ENCODE measurements at places on chromosomes 2 and 18.

GRCh38 chr2:210844016-210844415 is 287.6 kb downstream of the CPS1 start:
- H3K27ac ChIP-seq, result no peak overlapping the region
- no peak for DNase-seq
- no peak overlapping the region for H3K4me3 ChIP-seq
- H3K36me3 ChIP-seq, result no peaks in the 10 kb centered on the region
- no peaks in the 10 kb centered on the region for H3K4me1 ChIP-seq
- H3K27me3 ChIP-seq, result no peaks in the 10 kb centered on the region

DNA sequence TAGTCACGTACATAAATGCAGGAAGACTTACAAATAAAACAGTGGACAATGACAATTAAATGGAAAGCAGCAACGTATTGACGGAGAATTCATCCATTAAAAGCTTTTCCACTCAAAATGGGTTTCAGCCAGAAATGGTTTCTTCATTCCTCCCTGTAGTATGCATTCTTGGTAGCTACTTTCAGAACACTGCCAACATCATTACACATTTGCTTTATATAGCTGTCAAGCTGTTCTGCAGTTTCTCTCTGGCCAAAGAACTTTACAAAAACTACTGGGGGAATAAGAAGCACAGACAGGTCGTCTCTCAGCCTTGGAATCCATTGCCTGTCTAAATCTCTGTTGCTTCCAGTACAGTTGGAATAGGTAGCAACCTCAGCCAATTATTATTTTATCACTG is 84.1 kb upstream of the NCKAP5 start:
- H3K4me1 ChIP-seq, result peaks cover 7% of the 10 kb centered on the region
- peak; percentile 76 for DNase-seq
- H3K27ac ChIP-seq, result no peak overlapping the region
- H3K27me3 ChIP-seq, result no peaks in the 10 kb centered on the region

GRCh38 chr2:57886161-57886786 is 160.3 kb upstream of the VRK2 start:
- H3K36me3 ChIP-seq, result no peaks in the 10 kb centered on the region
- DNase-seq, result no peak
- H3K4me3 ChIP-seq, result no peak overlapping the region
- H3K27me3 ChIP-seq, result no peaks in the 10 kb centered on the region
- no peak overlapping the region for H3K27ac ChIP-seq
- H3K4me1 ChIP-seq, result peaks cover 3% of the 10 kb centered on the region

- no peak for DNase-seq
- H3K36me3 ChIP-seq, result no peaks in the 10 kb centered on the region
- no peak overlapping the region for H3K4me3 ChIP-seq
- H3K4me1 ChIP-seq, result peaks cover 9% of the 10 kb centered on the region
Observed at GRCh38 chr2:239256350-239256743, 144.5 kb downstream of the HDAC4 start.

DNA sequence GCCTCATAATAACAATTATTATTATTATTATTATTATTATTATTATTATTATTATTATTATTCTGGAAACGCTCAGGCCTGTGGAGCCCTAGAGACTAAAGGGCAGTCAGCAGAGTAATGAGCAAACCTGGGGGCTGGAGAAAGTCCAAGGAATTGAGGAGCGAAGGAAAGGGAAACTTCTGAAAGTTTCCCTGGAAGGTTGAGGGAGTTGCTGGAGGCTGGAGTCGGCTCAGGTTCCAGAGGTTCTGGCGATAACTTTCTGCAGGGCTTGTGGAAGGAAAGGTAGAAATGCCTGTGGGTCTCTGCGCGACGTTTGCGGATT is 9.2 kb downstream of the POU3F3 start:
- H3K27me3 ChIP-seq, result peaks cover 34% of the 10 kb centered on the region
- H3K4me3 ChIP-seq, result peak overlapping the region; percentile 30
- no peaks in the 10 kb centered on the region for H3K36me3 ChIP-seq
- H3K27ac ChIP-seq, result peak overlapping the region; percentile 23
- peaks cover 17% of the 10 kb centered on the region for H3K4me1 ChIP-seq

DNA sequence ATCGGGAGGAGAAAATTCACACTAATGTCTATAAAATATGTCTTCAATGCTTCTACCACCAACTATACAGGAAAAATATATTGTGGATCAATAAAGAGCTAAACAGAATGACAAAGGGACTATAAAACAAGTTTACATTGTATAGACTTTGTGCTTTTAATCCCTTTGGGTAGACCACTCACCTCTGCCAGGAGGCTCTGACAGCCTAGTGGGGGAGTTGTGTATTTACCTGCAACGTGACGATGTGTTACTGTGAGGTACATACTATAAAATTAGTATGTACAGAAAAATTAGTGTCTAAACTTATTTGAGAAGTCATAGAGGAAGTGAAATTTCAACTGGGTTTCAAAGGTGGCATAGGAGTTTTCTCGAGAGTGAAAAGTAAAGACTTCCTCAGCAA is 243.3 kb upstream of the REG3G start:
- H3K4me1 ChIP-seq, result peaks cover 2% of the 10 kb centered on the region
- H3K27ac ChIP-seq, result no peak overlapping the region
- no peak for DNase-seq
- no peak overlapping the region for H3K4me3 ChIP-seq
- no peaks in the 10 kb centered on the region for H3K36me3 ChIP-seq

DNA sequence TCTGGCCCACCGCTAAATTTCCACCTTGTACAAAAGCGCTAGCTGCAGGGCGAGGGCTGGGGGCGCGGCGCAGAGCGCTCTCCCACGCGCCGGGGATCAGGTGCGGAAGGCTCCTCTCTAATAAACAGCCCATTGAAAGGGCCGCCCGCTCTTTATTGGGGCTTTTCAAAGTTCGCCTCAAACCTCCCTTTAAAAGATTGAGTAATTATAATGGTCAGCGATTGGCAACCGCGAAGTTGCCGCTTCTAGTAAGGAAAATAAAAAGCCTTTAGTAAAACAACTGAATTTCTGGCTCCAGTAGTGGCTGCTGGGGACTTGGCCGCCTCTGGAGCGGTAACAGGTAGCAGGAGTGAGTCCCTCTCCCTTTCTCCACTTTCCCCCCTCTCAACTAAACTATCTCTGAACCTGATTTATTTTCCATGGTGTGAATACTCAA is 755 bp downstream of the NEUROD1 start:
- no peaks in the 10 kb centered on the region for H3K36me3 ChIP-seq
- no peak overlapping the region for H3K27ac ChIP-seq
- H3K4me1 ChIP-seq, result peaks cover 11% of the 10 kb centered on the region

DNA sequence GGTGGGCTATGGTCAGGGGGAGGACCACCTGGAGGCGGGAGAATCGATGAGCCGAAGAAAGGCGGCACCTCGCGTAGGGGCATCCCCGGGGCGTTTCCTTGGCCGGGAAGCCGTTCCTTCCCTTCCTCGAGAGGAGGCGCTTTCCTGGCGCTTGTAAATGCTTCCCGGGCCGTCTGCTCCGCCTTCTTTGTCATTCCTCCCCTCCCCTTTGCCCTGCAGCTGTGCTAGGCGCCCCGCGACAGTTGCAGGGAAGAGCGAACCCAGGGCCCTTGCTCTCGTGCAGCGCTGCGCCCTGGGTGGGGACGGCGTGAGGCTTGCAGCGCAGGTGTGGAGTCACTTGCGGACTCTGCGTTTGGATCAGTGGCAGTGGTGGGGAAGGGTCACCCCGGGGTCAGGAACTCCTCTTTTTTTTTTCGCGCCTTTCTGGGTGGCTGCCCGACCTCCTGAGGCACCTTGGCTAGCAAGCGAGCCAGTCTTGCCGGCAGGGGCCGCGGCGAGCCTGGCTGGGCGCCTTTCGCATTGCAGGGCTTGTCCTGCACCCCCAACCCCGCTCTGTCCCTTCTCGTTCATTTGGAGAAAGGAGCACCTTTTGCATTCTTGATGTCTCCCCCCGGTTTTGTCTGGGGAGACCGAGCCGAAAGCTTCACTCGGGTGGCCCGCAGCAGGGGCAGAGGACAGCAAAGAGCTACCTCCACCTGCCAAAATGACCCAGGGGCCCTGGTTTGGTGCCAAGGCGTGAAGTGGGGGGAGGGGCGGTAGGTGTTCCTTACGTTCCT is 858 bp downstream of the KCNS3 start:
- peaks cover 29% of the 10 kb centered on the region for H3K27me3 ChIP-seq
- H3K4me3 ChIP-seq, result peak overlapping the region; percentile 66
- no peaks in the 10 kb centered on the region for H3K36me3 ChIP-seq
- H3K4me1 ChIP-seq, result peaks cover 6% of the 10 kb centered on the region

DNA sequence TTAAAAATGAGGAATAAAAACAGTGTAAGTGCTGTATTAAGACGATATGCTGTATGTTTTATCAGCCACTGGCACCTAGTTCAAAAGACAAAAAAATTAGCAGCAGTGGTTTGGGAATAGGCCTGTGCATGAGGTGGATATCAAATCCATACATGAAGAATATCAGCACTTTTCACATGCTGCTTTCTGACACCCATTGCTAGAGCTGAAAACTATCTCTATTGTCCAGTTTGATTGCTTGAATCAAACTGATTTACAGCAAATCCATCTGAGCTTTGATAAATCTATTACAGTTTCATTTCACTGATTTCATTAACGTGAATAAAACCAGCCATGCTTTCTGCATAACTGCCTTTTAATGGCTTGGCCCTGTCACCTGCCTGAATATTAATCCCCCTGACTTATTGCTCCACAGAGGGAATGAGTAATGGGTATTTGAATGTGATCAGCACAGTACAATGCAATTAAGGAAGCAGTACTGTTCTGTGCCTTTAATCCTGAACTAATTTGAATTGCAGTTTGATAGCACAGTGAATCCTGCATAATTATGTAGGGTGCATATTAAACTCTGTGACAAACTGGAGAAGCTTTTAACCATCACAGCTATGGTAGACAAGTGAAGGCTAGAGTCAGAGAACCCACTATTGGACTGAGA is 154.0 kb downstream of the GPD2 start:
- no peaks in the 10 kb centered on the region for H3K27me3 ChIP-seq
- no peak overlapping the region for H3K4me3 ChIP-seq
- no peaks in the 10 kb centered on the region for H3K36me3 ChIP-seq
- no peak overlapping the region for H3K27ac ChIP-seq

DNA sequence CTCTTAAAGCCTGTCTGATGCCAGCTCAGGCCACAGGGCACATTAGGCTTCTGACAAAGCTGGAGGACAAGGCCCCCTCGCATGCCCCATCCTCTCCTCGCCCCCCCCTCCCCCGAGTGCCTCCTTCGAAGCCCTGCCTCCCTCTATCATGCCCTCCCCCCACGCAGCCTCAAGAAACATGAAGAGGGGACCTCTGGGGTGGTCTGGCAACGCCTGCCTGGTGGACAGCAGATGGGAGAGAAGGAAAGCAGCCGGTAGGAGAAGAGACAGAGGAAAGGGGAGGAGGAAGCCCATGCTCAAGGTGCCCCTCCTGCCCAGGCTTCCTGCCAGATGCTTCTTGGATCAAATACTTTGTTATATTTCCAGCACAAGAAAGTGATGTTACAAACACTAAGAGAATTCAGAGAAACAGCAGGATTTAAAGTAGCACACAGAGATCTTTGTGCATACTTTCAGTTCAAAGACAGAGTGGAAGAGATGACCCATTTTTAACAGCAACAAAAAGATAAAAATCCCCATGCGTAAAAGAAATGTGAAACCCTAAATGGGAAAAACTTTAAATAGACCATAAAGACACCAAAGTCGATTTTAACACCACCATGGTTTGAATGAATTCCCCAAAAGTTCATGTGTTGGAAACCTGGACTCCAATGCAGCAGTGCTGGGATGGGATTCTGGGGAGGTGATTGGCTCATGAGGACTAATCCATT is 19.0 kb downstream of the BOK start:
- H3K27ac ChIP-seq, result no peak overlapping the region
- DNase-seq, result peak; percentile 29
- no peaks in the 10 kb centered on the region for H3K4me1 ChIP-seq

GRCh38 chr2:113174376-113174750 is 592 bp downstream of the PSD4 start:
- H3K4me1 ChIP-seq, result no peaks in the 10 kb centered on the region
- no peak overlapping the region for H3K4me3 ChIP-seq
- no peak for DNase-seq
- no peak overlapping the region for H3K27ac ChIP-seq

DNA sequence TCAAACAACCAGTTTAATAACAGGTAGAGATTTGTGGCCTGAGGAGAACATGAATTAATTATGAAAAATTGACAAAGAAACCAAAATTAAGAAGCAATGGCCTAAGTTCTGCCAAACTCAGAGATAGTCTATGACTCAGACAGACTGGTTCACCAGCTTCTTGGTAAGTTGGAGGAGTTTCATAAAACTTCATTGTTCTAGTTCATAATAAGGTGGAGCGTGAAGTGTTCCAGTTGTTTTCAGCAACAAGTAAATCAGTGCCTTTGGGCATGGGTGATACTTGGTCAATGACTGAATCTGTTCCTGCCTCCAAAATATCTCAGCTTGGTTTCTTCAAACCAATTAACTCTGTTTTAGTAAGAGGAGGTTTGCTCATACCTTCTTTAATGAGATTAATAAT is 40.0 kb downstream of the SLC40A1 start:
- H3K4me3 ChIP-seq, result no peak overlapping the region
- no peaks in the 10 kb centered on the region for H3K36me3 ChIP-seq
- no peaks in the 10 kb centered on the region for H3K27me3 ChIP-seq
- H3K4me1 ChIP-seq, result no peaks in the 10 kb centered on the region
- H3K27ac ChIP-seq, result no peak overlapping the region

- H3K36me3 ChIP-seq, result no peaks in the 10 kb centered on the region
- H3K27ac ChIP-seq, result peak overlapping the region; percentile 51
- no peak overlapping the region for H3K4me3 ChIP-seq
- peaks cover 11% of the 10 kb centered on the region for H3K4me1 ChIP-seq
- DNase-seq, result peak; percentile 72
- H3K27me3 ChIP-seq, result no peaks in the 10 kb centered on the region
Observed at GRCh38 chr2:189327879-189328847, 113.1 kb upstream of the WDR75 start.

- no peak overlapping the region for H3K27ac ChIP-seq
- no peaks in the 10 kb centered on the region for H3K4me1 ChIP-seq
- no peaks in the 10 kb centered on the region for H3K36me3 ChIP-seq
- no peak overlapping the region for H3K4me3 ChIP-seq
- H3K27me3 ChIP-seq, result no peaks in the 10 kb centered on the region
Observed at GRCh38 chr2:199419428-199419827, 38.3 kb downstream of the SATB2 start.

- peak overlapping the region; percentile 90 for H3K4me3 ChIP-seq
- peaks cover 26% of the 10 kb centered on the region for H3K36me3 ChIP-seq
- DNase-seq, result peak; percentile 90
- no peaks in the 10 kb centered on the region for H3K27me3 ChIP-seq
Observed at GRCh38 chr2:191679818-191680600, 2.1 kb downstream of the NABP1 start.
